AG20443 (cell line): ENCODE measurements at places on chromosomes 1 and 21.

DNA sequence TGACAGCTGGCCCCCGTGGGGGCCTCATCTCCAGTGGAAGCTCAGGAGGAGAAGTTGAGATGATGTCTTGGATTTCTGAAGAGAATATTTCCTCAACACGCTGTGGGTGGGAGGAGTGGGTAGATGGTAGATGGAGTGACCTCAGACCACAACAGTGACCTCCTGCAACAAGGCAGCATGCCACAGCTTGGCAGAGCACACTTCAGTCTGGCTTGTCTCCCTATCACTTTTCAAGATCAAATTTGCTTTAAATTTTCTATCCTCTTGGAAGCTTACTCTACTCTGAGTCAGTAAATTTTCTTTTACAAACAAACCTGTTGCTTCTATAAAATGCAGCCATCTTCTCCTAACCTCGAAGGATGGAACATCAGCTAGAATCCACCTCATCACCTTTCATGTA lies 59.7 kb downstream of the NTPCR start:
- no peak for DNase-seq

GRCh38 chr1:90959352-90960206 lies 62.3 kb downstream of the ZNF644 start:
- no peak for DNase-seq

- no peak for DNase-seq
Observed at GRCh38 chr1:168824418-168825065, 95.5 kb upstream of the DPT start.

GRCh38 chr1:236688705-236689104 lies 2.4 kb downstream of the ACTN2 start:
- DNase-seq = no peak
